GM10248 (cell line): ENCODE measurements at places on chromosomes 12 and 14.

GRCh38 chr14:57420033-57420432 is 29.6 kb downstream of the NAA30 start:
- no peak for DNase-seq

- no peak for DNase-seq
Observed at GRCh38 chr12:25689996-25690501, 137.0 kb upstream of the LMNTD1 start.

GRCh38 chr12:25005376-25005775 is 56.5 kb upstream of the BCAT1 start:
- DNase-seq: no peak

DNA sequence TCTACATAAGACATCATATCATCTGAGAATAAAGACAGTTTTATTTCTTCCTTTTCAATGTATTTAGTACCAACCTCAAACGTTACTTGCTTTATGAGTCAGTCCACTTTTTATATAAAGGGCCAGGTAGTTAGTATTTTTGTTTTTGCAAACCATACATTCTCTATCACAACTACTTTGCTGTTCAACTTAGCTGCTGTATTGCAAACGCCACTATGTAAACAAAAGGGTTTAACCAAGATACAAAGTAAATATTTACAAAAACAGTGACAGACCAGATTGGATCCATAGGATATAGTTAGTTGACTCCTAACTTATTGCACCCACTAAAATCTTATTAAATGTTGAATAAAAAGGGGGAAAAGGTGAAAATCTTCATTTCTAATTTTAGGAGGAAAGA is 87.7 kb upstream of the FOXG1 start:
- DNase-seq: no peak

GRCh38 chr12:13961971-13962370 is 19.4 kb downstream of the GRIN2B start:
- DNase-seq: no peak

DNA sequence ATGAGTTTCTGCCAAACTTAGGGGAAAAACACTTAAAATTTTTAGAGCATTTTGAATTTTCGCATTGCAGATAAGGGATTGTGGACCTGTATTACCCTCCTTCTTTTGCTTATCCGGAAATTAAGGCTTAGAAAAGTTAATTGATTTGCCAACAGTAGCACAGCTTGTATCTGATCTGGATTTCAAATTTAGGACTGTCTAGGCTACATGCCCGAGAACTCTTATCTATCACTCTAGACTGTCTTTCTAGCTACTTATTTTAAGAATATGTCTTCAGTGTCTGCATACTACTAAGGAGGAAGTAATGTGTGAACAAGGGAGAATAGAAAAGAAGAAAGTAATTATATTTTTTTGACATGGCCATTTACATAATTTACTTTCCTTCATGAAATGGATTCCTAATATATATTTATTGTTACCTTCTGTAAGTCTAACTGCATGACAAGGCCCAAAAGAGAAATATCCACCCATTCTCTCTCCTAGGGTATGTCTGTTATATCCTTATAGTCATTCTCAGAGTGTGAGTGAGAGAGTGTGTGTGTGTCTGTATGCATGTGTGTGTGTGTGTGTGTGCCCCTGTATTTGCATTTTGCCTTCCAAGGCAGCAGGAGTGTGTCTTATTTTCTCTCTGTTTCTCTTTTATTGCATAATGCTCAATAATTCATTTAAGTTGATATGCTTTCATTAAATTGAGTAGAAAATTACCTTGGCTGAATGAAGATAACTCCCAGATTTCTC is 132.1 kb downstream of the SLC5A8 start:
- DNase-seq: no peak

GRCh38 chr14:87944987-87945604 is 47.9 kb downstream of the GALC start:
- peak; percentile 5 for DNase-seq

DNA sequence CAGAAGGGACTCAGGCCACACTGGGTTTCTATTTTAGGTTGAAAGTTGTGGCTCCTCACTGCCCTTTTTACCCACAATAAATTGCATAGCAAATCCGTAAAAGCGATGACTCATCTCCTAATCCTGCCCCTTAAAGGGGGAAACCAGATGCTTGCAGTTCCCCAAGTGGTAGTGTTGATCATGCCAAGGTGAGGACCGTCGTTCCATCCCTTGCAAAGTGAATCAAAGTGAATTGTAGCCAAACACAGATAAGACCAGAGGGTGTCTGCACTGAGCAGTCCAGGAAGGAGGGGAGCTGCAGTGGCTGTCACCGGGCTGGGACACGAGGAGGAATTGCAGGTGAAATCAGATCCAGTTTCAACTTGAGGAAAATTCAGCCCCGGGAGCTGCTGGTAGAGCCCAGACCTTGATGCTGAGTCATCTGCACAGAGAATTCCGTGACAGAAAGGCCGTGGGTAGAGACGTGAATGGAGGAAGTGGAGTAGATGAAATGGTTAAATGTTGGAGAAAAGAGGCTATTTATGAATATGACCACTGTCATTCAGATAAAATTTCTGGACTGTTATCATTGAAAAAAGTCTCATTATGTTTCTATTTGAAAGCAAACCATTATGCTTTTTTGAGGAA is 44.2 kb upstream of the MMP17 start:
- peak; percentile 58 for DNase-seq

- no peak for DNase-seq
Observed at GRCh38 chr12:131860472-131861260, 32.5 kb downstream of the MMP17 start.

DNA sequence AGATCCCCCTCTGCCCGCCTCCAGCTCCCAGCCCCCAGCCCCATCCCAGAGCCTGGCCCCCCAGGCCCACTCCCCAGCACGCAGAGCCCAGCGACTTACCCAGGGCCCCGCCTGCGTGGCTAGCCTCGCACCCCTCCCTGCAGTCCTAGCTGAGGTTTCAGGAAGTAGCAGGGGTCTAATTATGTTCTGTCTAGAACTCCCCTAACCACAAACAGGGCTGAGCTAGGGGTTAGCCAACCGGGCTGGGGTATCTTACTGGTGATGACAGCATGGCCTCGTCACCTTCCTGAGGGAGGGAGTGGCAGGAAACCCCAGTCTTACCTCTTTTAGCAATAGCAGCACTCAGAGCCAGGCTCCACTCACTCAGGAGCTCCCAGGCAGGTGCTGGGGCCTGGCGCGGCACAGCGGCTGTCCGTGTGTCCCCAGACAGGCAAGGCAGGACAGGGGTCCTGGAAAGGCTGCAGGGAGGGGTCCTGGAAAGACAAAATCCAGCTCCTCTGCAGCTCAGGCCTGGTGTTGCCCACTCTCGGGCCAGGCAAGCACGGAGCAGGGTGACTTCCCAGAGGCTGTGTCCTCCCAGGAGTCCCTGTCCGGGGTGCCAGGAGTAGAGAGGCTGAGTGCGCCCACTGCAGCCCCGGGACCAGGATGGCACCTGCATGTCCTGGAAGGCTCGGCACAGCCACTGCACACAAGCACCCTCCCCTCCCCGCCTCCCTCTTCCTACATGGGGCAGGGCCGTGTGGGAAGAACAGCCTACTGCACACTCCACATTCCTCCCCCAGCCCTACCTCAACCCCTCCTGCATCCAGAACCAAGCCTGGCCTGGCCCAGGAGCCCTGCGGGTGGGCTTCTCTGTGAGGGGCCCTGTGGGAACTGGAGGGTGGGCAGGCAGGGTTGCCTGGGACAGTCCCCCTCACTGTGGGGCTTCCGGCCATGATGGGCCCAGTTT is at the start of gene GPR132:
GPR132 (minus strand) TSS at position 151 of the 949 bp plus-strand sequence. CDS start 10,010 bp downstream, outside the sequence.
- peak; percentile 91 for DNase-seq

GRCh38 chr14:77301103-77301502 is 19.6 kb downstream of the POMT2 start:
- peak; percentile 73 for DNase-seq

DNA sequence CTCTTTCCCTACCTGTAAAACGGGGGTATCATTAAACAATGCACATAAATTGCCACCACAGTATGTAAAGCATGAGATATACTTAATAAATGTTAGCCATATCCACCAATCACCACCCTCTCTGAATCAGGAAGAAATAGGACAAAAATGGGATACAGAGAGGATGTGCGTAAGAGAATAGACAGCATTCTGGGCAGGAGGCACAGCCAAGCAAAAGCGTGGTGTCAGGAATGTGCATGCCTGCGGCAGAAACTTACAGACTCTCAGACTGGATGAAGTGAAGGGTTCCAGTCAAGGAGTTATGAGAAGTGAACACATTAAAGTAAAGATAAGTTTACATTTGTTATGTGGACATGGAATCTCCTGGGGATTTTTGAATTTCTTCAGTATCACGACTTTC is 121.7 kb upstream of the MDM1 start:
- DNase-seq: no peak

- DNase-seq: no peak
Observed at GRCh38 chr12:108231109-108231905, 102.2 kb downstream of the WSCD2 start.

- no peak for DNase-seq
Observed at GRCh38 chr12:90331821-90332220, 623.2 kb downstream of the CCER1 start.

DNA sequence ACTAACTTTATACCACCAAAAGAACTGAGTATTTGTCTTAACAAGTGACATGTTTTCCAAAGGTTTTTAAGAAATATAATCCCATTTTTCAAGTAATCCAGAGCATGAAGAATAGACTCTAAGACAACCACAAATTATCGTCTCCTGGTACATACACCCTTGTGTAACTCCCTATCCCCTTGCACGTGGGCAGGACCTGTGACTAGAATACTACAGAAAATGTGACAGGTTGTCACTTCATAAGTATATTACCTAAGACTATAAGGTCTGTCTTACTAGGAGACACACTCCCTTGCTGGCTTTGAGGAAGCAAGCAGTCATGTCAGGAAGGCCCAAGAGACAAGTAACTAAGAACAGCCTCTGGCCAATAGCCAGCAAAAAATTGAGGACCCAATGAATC is 8.3 kb upstream of the TTC5 start:
- DNase-seq: no peak

GRCh38 chr14:104356738-104357688 is 218.6 kb downstream of the KIF26A start:
- no peak for DNase-seq

GRCh38 chr12:91332302-91332701 is 149.7 kb upstream of the DCN start:
- no peak for DNase-seq

DNA sequence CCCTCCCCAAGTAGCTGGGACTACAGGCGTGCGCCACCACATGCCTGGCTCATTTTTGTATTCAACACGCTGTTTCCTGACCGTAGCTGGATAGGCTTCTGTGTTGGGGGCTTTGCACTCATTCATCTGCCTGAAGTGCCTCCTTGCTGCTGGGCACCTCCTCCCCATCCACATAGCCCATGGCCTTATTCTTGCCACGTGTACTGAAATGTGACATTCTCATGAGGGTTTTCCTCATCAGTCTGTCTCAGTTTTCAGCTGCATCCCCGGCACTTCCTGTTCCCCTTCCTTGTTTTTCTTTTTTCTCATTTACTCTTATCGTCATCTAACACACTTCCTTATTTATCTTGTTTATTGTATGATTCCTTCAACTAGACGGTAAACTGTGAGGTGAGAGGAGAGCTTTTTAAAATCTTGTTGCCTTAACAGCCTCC is 36.6 kb downstream of the RCOR1 start:
- DNase-seq: no peak

GRCh38 chr12:117030187-117030900 is 68.9 kb downstream of the TESC start:
- DNase-seq: no peak

GRCh38 chr12:77324763-77325468 is 259.5 kb upstream of the E2F7 start:
- peak; percentile 78 for DNase-seq

DNA sequence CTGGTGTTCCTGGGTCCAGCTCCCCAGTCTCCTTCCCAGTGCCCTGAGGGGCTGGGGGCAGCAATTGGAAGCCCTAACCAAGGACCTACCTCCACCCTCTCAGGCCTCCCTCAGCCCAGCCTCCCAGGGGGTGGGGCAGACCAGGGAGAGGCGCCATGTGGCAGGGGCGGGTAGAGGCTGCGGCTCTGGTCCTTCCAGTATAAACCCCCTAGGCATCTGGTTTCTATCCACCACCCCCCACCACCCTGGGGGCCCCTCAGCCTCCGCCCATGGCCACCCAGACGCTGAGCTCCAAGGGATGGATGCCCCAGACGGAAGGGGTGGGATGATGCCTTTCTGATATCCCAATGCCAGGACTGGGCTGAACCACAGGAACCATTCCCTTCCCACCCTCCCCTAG is 2.8 kb upstream of the SP7 start:
- no peak for DNase-seq

- DNase-seq: no peak
Observed at GRCh38 chr14:66081594-66082376, 404.4 kb upstream of the CCDC196 start.

- DNase-seq: no peak
Observed at GRCh38 chr12:20592556-20592955, 102.6 kb upstream of the SLCO1C1 start.

- DNase-seq: no peak
Observed at GRCh38 chr12:101713059-101713682, 15.7 kb downstream of the CHPT1 start.

- DNase-seq: no peak
Observed at GRCh38 chr14:53921027-53921426, 35.6 kb downstream of the BMP4 start.

GRCh38 chr12:95142431-95143151 is 69.2 kb upstream of the NR2C1 start:
- no peak for DNase-seq
